Thymus (tissue), 14 donors: ENCODE measurements at places on chromosomes 5 and 9. TPM values are rescaled to one million over a fixed set of nuclear protein-coding genes. Genes with fewer than 3 reads are reported as not detected.

PAPPA gene
- 0.34 TPM for polyA plus RNA-seq

GALNT12 gene
- 7.3 TPM for polyA plus RNA-seq

YTHDC2 gene
- 16.7 TPM for polyA plus RNA-seq

OTULINL gene
- polyA plus RNA-seq = 9.1 TPM

IL31RA gene
- polyA plus RNA-seq = 2.9 TPM

ANKRD18B gene
- polyA plus RNA-seq = 2.5 TPM

PPP6C gene
- polyA plus RNA-seq = 37.6 TPM

UGT3A1 gene
- polyA plus RNA-seq = 0.11 TPM

TDRD7 gene
- 14.2 TPM for polyA plus RNA-seq

NR6A1 gene
- 0.52 TPM for polyA plus RNA-seq

NCBP1 gene
- 20.3 TPM for polyA plus RNA-seq

ANKRD20A1 gene
- 1.4 TPM for polyA plus RNA-seq

HK3 gene
- polyA plus RNA-seq = 38.9 TPM

KIF4B gene
- 0.02 TPM for polyA plus RNA-seq

FYB1 gene
- polyA plus RNA-seq = 52.9 TPM

ARHGEF37 gene
- polyA plus RNA-seq = 2.5 TPM

LRRC70 gene
- 10.1 TPM for polyA plus RNA-seq

IFNA13 gene
- 0.02 TPM for polyA plus RNA-seq

ADCY2 gene
- polyA plus RNA-seq = 1.0 TPM

SVEP1 gene
- polyA plus RNA-seq = 0.52 TPM

SLC27A6 gene
- 16.3 TPM for polyA plus RNA-seq

GAPT gene
- 3.1 TPM for polyA plus RNA-seq

TLR4 gene
- 4.7 TPM for polyA plus RNA-seq

TAF11L4 gene
- polyA plus RNA-seq = not detected

F12 gene
- polyA plus RNA-seq = 1.2 TPM

OGN gene
- polyA plus RNA-seq = 3.4 TPM

LMX1B gene
- 0.02 TPM for polyA plus RNA-seq

CHSY3 gene
- 0.59 TPM for polyA plus RNA-seq

ORM2 gene
- 1.1 TPM for polyA plus RNA-seq

FOXD4L6 gene
- 0.16 TPM for polyA plus RNA-seq

CCL19 gene
- polyA plus RNA-seq = 588 TPM

GLRA1 gene
- not detected for polyA plus RNA-seq

RARS1 gene
- 42.1 TPM for polyA plus RNA-seq

UNC13B gene
- polyA plus RNA-seq = 6.9 TPM

FBXL7 gene
- polyA plus RNA-seq = 2.7 TPM

ANXA6 gene
- 122 TPM for polyA plus RNA-seq

RASGRF2 gene
- 1.8 TPM for polyA plus RNA-seq

PCDHGB4 gene
- 1.6 TPM for polyA plus RNA-seq

EQTN gene
- polyA plus RNA-seq = 0.21 TPM

GRM6 gene
- 0.02 TPM for polyA plus RNA-seq

MARCOL gene
- not detected for polyA plus RNA-seq

EHMT1 gene
- 56.9 TPM for polyA plus RNA-seq

ARL14EPL gene
- polyA plus RNA-seq = 0.18 TPM

GPR151 gene
- polyA plus RNA-seq = 0.07 TPM

OR1L8 gene
- polyA plus RNA-seq = not detected

C9orf153 gene
- polyA plus RNA-seq = 0.16 TPM

ADRA1B gene
- polyA plus RNA-seq = 0.18 TPM

IFNA2 gene
- polyA plus RNA-seq = not detected

PTGDS gene
- 137 TPM for polyA plus RNA-seq

SPINK9 gene
- 13.5 TPM for polyA plus RNA-seq

CD14 gene
- polyA plus RNA-seq = 48.6 TPM

MAMDC2 gene
- polyA plus RNA-seq = 1.2 TPM

RANBP3L gene
- 0.41 TPM for polyA plus RNA-seq
